ENCODE measurements at places on chromosomes 13 and 19. TPM values are rescaled to one million over a fixed set of nuclear protein-coding genes. Genes with fewer than 3 reads are reported as not detected.

- no peak for DNase-seq
Observed at GRCh38 chr13:31891472-31891871, 140.1 kb upstream of the FRY start.

GRCh38 chr19:30856376-30856775 is 484.2 kb downstream of the ZNF536 start:
- no peak for DNase-seq

- no peak for DNase-seq
Observed at GRCh38 chr13:112893207-112893569, 75.8 kb upstream of the MCF2L start.

DNA sequence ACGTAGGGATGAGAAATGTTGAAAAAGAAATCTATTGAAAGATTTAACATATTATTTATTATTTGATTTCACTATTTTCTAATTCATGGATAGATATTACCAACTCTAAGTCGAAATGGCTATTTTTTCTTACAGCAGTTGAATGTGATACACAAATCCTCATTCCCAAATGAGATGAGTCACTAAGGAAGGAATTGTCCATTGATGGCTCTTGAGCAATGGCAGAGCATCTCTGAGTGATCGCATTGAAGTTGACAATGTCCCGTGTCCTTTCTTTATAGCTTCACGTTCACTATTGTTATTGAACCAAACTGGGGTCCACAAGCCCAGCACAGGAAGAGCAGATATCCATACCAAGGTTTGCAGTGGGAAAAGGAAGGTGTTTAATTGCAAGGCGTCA is 648.3 kb upstream of the SPRY2 start:
- no peak for DNase-seq

DNA sequence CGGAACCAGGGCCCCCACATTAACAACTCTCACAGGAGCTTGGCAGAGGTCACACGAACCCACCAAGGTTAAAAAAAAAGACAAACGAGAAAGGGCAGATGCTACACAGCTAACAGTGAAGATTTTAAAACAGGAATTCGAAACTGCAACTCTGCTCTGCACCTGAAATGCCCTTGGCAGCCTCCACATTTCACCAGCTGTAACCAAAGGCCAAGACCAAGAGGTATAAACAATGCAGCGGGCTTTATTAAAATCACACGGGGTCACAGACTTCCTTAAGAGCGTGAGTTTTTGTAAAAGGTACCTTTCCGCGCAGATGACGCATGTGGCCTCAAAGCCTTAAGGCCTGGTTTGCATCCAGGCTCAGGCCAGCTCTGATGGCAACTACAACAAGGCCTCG is 88.2 kb downstream of the STK24 start:
- no peak for DNase-seq

DNA sequence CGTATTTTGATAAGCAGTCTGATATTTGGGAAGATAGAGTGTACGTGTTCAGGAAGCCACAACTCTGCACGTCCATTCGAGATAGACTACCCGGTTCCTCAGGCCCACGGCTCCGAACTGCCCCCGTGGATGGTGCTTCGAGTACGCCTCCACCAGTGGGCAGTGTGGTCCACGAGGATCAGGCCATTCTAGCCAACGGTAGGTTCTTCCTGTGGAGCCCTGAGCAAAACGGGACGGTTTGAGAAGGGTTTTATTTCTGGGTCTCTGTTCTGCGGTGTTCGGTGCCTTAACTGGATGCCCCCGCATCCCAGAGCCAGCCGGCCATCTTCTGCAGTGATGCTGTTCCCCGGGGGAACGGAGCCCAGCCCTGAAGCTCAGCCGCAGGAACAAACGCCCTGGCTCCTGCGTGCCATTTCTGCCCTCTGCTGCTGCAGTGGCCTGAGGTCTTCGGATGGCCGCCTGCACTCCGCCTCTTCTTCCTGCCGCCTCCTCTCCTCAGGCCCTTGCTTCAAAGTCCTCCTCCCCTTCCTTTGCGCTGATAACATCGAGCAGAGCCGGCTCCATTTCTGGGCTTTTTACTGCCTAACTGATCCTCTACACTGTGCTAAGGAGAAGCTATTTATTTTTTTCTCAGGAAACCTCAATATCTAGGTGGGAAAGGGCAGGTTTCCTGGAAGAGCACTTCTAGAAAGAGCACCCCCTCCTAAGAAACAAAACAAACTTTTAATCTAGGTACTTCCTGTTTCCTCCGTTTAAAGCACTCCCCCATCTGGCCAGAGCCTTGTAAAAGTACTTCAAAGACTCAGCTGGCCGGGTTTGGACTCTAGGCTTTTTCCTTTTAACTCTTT is 36.2 kb upstream of the SLC46A3 start:
- no peak for DNase-seq

The KRTDAP gene
- not detected for total RNA-seq

DNA sequence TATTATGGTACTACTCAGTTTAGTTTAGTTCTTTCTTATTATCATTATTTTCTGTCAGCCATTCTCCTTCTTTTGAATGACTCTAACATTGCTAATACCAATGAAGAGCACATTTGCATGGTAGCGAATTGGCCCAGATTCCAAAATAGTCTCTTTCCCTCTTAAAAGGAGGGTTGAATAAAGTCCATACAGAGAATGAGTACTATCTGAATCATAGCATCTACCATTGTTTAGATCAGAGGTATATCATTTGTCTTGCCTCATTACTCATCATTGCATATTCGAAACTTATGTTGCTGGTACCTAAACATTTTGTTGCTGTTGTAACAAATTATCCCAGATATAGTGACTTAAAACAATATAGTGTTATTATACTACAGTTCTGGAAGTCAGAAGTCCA is 1235.3 kb upstream of the ATXN8OS start:
- no peak for DNase-seq

GRCh38 chr19:29953352-29954247 is 11.6 kb downstream of the URI1 start:
- no peak for DNase-seq

- no peak for DNase-seq
Observed at GRCh38 chr19:5694167-5694955, 4.3 kb downstream of the RPL36 start.

- no peak for DNase-seq
Observed at GRCh38 chr13:30576528-30576927, 41.2 kb upstream of the USPL1 start.

DNA sequence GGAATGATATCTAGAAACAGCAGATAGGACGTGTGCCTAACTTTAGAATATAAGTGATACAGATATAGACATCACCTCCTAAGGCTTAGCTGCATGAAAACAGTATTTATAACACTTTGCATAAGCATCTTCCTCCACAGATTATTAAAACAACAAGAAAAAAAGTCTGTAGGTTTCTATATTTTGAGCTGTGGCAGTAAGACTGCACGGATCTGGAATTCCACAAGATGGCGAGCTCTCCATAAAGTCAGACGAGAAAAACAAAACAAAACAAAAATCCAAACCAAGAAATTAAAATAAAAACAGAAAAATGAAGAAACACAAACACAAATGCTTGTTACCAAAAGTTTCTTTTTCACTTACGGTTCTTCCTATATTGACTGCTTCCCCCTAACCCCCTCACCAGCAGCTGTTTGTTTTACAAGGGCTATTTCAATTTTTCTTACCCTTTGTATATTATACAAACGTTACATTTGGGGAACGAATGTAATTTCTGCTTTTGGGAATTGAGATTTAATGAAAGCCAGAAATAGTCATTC is 285.8 kb downstream of the MYO16 start:
- DNase-seq, result no peak

- no peak for DNase-seq
Observed at GRCh38 chr13:75153834-75154233, 328.1 kb downstream of the TBC1D4 start.

DNA sequence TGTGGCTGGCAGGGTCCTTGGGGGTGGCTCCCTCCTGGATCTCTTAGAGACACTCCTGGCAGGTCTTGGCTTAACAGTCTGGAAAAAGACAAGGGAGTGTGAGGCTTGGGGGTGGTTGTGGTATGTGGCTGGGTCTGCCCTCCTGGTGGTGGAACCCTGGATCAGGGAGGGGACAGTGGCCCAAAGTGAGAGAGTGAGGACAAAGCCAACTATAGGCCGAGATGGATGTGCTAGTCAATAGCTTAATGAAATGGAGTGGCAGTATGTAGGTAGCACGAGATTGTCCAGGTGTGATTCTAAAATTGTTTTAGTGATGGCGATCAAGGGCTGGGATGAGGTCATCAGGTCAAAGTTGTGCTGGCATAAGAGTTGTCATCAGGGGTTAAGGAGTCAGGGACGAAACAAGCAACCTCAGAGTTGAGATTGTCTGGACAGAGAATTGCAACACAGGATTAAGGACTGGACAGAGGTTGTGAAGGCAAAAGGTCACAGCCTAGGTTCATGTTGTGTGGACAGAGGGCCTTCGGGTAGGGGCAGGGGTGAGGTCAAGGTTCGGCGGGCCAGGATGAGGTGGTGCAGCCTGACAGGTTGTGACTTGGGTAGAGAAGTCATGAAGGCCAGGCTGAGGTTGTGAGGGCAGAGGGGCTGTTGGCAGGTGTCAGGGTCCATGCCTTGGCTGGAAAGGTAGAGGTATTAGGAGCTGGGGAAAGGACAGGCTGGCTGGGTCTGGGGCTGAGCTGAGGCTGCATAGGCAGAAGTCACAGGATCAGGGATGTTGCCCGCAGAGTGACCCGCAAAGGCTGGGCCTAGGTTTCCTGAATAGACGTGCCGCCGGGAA is 4.5 kb upstream of the RASAL3 start:
- DNase-seq, result no peak

GRCh38 chr13:89066868-89067466 is 1395.8 kb downstream of the SLITRK5 start:
- DNase-seq, result peak; percentile 75

DNA sequence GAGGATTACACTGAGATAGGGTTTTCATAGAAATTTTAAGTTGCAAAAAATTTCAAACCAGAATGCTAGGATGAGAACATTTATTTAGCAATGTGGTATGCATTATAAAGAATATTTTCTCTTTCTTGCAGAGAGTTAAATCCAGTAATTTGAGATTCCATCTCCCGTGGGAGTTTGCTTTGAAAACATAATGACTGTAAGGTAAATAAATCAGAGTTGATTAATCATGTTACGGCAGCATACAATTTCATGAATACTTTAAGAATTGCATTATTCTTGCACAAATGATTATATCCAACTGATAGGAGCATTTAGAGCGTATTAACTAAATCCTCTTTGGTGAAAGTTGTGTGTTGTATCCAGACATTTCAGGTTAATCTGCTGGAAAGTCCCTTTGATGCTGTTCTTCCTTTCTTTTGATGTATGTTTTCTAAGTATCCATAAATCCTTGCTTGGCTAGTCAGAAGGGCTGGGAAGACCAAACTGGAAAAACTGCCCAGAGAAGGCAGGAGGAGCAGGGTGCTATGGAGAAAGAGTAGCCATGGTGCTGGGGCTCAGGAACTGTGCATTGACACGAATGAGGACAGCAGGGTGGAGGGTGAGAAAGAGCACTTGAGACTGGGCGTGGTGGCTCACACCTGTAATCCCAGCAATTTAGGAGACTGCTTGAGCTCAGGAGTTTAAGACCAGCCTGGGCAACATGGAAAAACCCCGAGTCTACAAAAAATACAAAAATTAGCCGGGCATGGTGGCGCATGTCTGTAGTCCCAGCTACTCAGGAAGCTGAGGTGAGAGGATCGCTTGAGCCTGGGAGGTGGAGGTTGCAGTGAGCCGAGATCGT is 4.8 kb upstream of the GJA3 start:
- DNase-seq, result no peak

Measured in neural progenitor cell (in vitro differentiated cells).